ENCODE measurements at places on chromosomes 6 and 20. TPM values are rescaled to one million over a fixed set of nuclear protein-coding genes. Genes with fewer than 3 reads are reported as not detected.

Gene RIPOR3
- polyA plus RNA-seq = 10.5 TPM

Gene MEA1
- polyA plus RNA-seq = 149 TPM

Gene ENPP3
- polyA plus RNA-seq = 2.5 TPM

Gene EIF6
- 254 TPM for polyA plus RNA-seq

Gene UNC5CL
- polyA plus RNA-seq = 41.3 TPM

Gene GTSF1L
- not detected for polyA plus RNA-seq

Gene HLA-DMB
- 45.5 TPM for polyA plus RNA-seq

Gene NRM
- 14.2 TPM for polyA plus RNA-seq

Gene SALL4
- not detected for polyA plus RNA-seq

Gene MYCT1
- polyA plus RNA-seq = 6.4 TPM

Gene NOX3
- polyA plus RNA-seq = not detected

Gene BPIFB2
- not detected for polyA plus RNA-seq

Gene MYB
- polyA plus RNA-seq = not detected

Gene MMUT
- 34.8 TPM for polyA plus RNA-seq

Gene HLA-DRA
- 489 TPM for polyA plus RNA-seq

Gene SLA2
- 0.24 TPM for polyA plus RNA-seq

Gene HLA-DPA1
- 154 TPM for polyA plus RNA-seq

Gene SPAG4
- polyA plus RNA-seq = 13.1 TPM

Gene COL9A1
- 0.19 TPM for polyA plus RNA-seq

Gene DNAAF9
- 7.3 TPM for polyA plus RNA-seq

Gene SLC22A1
- 1.4 TPM for polyA plus RNA-seq

Gene CFAP206
- polyA plus RNA-seq = 2.6 TPM

Measured in kidney (tissue), 22 donors.